Astrocyte (in vitro differentiated cells and primary cell): ENCODE measurements at places on chromosomes 6 and 20. TPM values are rescaled to one million over a fixed set of nuclear protein-coding genes. Genes with fewer than 3 reads are reported as not detected.
A peak's percentile ranks its signal among the peaks of the same experiment; 100 is the strongest.

DNA sequence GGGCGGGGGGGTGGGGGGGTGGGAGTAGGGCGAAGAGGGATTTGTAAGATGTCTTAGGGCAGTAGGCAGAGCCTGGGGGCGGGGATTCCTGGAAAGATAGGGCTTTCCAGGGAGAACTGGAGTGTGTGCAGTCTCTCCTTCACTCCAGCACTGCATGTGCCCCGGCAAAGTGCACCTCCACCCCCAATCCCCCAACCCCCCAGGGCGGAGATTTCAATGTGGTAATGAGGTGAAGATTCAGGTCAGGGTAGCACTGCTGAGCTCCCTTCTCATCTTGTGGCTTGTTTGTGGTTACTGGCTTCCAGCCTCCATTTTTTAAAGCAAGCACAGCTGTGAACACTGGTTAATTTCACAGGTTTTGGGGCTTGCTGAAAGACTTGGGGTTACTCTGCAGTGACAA lies 5.9 kb downstream of the TMEM239 start:
- peaks cover 13% of the 10 kb centered on the region for H3K4me1 ChIP-seq
- no peak overlapping the region for H3K27ac ChIP-seq
- DNase-seq = peak; percentile 44
- H3K27me3 ChIP-seq = peaks cover 24% of the 10 kb centered on the region

DNA sequence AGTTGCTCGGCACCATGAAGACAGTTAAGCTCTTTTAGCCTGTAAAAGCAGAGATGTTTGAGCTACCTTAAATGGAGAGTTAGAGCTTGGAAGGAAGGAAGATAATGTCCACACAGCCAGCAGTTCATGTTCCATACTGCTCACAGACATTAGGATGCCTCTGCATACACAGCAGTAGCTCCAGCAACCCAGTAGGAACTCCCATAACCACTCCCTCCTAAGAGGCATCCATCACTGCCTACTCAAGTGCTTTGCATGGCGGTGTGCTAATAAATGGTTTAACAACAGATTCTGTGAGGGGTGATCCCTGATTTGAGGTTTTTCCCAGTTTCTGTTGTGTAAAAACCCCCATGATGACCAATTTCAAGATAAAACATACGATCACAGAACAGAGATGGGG lies 286.4 kb downstream of the HACE1 start:
- no peaks in the 10 kb centered on the region for H3K4me1 ChIP-seq
- no peak overlapping the region for H3K4me3 ChIP-seq
- no peak overlapping the region for H3K27ac ChIP-seq

DNA sequence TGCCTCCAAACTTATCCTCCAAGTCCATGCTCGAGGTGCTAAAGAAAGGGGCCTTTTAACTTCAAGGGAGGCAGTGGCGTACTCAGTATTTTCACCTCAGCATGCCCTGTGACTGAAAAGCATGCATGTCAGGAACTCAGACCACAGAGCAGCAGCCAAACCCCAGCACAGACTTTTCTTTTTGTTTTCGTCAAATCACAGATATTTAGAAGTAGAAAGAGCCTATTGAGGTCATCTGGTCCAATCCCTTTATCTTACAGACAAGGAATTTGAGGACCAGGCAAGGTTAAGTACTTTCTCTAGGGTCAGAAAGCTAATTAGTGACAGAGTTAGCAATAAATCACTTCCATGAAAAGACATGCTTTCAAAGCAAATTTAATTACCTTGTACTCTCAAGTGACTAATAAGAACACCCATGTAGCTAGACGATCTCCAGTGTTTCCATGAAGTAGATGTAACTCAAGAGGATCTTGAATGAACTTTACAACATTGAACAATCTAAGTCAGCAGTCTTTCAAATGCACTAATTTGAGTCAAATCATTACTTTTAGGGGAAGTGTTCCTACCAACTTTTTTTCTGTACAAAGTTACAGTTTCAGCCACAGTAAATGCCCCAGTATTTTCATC lies 35.9 kb downstream of the MOXD1 start:
- no peaks in the 10 kb centered on the region for H3K27me3 ChIP-seq
- no peaks in the 10 kb centered on the region for H3K36me3 ChIP-seq
- H3K4me3 ChIP-seq = no peak overlapping the region
- no peak overlapping the region for H3K27ac ChIP-seq

DNA sequence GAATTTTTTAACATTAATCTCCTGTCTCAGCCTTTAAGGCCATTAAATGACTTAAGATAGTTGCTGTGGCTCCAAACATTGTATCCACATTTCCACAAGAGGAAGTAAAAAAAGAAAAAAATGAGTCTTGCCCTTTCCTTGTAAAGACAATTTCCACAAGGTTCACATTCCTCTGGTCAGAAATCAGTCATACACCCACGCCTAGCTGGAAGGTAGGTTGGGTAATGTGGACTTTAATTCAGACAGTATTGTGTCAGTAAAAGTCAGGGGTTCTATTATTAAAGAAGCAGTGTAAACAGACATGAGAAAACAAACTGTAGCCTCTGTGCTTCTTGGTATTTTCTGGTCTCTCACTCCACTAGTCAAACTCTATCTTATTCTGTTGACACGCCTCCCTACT lies 682.0 kb downstream of the GRIK2 start:
- H3K27ac ChIP-seq = no peak overlapping the region
- DNase-seq = peak; percentile 26
- no peaks in the 10 kb centered on the region for H3K4me1 ChIP-seq
- H3K36me3 ChIP-seq = no peaks in the 10 kb centered on the region
- no peaks in the 10 kb centered on the region for H3K27me3 ChIP-seq
- no peak overlapping the region for H3K4me3 ChIP-seq

DNA sequence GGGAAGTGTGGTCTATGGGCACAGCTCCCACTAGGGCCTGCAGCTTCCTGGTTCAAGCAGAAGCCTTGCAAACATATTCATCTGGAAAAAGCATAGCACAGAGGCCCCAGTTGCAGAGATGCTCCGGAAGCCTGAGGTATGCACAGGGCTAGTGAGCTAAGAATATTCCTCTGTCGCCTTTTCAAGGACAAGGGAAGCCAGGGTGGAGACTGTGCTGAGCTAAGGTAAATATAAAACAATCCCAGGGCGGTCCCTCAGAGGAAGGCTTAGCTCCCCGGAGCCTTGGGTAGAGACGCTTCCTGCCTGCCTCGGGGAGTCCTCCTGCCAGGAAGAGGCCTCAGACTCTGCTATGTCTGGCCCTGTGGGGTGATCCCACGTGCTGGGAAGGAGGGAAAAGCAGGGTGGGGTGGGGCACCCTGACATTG lies 134.8 kb upstream of the FOXA2 start:
- H3K27ac ChIP-seq = no peak overlapping the region
- no peak for DNase-seq
- no peak overlapping the region for H3K4me3 ChIP-seq
- H3K36me3 ChIP-seq = no peaks in the 10 kb centered on the region
- H3K27me3 ChIP-seq = no peaks in the 10 kb centered on the region

GRCh38 chr20:61733891-61734732 lies 331.6 kb downstream of the TAF4 start:
- no peaks in the 10 kb centered on the region for H3K27me3 ChIP-seq
- no peak overlapping the region for H3K27ac ChIP-seq
- no peak overlapping the region for H3K4me3 ChIP-seq
- DNase-seq = no peak
- no peaks in the 10 kb centered on the region for H3K36me3 ChIP-seq
- peaks cover 5% of the 10 kb centered on the region for H3K4me1 ChIP-seq

GRCh38 chr20:49395183-49395582 lies 87.3 kb downstream of the KCNB1 start:
- no peak overlapping the region for H3K27ac ChIP-seq
- no peak for DNase-seq
- H3K4me3 ChIP-seq = no peak overlapping the region
- H3K36me3 ChIP-seq = no peaks in the 10 kb centered on the region
- H3K27me3 ChIP-seq = peaks cover 25% of the 10 kb centered on the region
- peaks cover 3% of the 10 kb centered on the region for H3K4me1 ChIP-seq

Gene BACH2
- 12.6 and 17.5 TPM in 2 replicates for total RNA-seq
